NCI-H774 (cell line): ENCODE measurements at places on chromosomes 7 and 10.

DNA sequence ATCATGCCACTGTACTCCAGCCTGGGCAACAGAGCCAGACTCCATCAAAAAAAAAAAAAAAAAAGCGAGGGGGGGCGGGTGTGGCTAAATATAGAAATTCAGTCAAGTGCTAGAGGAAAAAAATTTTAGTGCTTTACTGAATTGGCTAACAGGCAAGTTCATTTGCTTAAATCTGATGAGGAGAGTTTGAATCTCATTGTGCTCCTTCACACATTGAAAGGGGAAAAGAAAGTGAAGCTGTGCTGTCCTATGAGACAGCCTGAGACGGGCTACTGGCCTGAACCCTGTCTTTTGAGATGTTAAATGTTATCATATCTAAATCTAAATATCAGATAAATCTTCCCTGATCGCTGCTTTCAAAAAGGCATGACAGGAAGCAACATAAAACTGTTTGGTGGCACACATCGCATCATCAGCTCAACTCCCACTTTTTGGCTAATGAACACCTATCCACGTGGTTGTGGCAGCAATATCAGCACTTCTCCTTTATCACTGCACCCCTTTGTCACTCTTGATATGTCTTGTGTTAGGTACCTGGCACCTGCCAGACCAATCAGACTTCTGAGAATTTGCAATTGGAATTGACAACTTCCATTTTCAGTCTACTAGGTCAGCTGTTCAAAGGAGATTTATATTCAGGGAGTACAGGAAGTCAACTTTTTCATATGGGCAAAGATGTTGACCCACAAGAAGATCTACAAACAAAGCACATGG, 14.0 kb upstream of the IFIT1B start:
- no peak for DNase-seq

DNA sequence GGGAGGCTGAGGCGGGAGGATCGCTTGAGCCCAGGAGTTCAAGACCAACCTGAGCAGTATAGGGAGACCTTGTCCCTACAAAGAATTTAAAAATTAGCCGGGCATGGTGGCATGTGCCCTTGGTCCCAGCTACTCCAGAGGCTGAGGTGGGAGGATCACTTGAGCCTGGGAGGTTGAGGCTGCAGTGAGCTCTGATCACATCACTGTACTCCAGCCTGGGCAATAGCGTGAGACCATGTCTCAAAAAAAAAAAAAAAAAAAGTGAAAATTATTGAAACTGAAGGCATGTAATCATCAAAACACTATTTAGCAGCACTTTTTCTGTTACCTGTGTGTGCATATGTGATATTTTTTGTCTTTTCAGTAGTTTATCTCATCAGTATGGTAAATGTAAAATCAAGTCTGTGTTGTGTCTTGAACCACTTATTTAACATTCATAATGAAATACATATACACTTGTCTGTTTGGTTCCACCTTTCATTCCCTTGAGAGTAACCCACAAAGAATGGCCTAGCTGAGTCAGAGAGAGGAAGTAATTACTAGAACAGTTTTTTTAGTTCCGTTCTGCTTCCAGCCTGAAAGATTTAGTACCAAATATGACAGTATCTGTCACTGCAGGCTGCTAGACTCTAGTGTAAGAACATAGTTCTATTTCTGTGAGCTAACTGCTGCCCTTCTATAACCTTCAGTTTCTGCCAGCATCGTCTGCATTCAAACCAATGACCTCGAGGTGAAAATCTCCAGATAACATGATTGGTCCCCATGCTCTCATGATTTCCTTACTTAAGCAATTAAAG, 68.6 kb downstream of the MMRN2 start:
- no peak for DNase-seq

DNA sequence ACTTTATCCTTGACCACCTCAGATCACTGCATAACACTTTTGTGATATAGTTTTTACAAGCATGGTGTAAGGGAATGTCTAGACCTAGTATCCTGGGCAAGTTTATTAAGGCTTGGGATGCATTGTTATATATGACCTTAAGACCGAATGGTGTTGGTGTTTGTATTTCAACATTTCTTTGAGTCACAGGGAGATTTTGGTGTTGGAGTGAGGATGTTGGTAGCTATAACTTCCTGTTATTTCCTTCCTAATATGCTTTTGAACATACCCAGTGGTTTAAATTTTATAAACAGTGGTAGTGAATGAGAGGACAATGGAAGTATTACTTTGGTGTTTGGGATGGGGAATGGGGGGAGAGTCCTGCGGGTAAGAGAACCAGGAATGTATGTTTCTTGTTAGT, 2.6 kb downstream of the EXOC4 start:
- no peak for DNase-seq

- no peak for DNase-seq
These were observed 17.0 kb downstream of the PNLIPRP3 start for GRCh38 chr10:116444527-116445142.

DNA sequence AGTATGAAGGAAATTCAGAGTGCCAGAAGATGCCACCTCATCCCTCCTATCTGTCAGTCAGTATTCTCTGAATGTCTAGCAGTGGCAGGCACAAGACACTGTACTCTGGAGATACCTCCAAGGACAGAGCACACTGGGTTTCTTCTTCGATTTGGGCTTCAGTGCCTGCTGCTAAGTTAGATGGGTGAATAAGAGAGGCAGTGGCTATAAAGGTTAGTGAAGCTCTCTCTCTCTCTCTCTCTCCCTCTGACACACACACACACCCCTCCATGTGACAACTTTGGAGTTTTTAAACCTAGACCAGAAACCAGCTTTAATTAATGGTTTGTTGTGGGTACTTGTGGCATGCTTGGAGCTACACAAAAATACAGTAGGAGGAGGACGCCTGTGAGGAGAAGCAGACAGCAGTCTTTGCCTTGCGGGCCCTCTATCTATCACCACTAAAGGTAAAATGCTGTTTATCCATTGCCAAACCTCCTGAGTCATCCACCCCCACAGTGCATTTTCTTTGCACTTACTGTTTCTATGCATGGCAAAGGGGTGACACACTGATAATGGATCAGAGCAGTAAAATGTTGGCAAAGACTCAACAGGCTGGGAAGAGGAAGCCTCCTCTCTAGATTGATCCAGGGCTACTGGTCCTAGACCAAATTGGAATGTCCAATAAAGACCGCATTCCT, 102.5 kb downstream of the TRIL start:
- no peak for DNase-seq

- no peak for DNase-seq
These were observed 35.7 kb downstream of the GFRA1 start for GRCh38 chr10:116237260-116237659.
